ENCODE measurements at places on chromosomes 13 and 19. TPM values are rescaled to one million over a fixed set of nuclear protein-coding genes. Genes with fewer than 3 reads are reported as not detected.

KANK2 gene
- polyA plus RNA-seq: 37.5 TPM

GGACT gene
- polyA plus RNA-seq: 15.6 TPM

ZNF728 gene
- not detected for polyA plus RNA-seq

GRCh38 chr13:84606616-84607015 lies 724.3 kb upstream of the SLITRK1 start:
- H3K4me1 ChIP-seq: no peaks in the 10 kb centered on the region
- no peak for DNase-seq
- H3K36me3 ChIP-seq: no peaks in the 10 kb centered on the region
- H3K27ac ChIP-seq: no peak overlapping the region
- no peaks in the 10 kb centered on the region for H3K27me3 ChIP-seq

GRCh38 chr13:77299587-77299986 lies 27.3 kb downstream of the MYCBP2 start:
- no peak overlapping the region for H3K4me3 ChIP-seq
- DNase-seq: no peak
- H3K4me1 ChIP-seq: no peaks in the 10 kb centered on the region
- no peak overlapping the region for H3K27ac ChIP-seq

DNA sequence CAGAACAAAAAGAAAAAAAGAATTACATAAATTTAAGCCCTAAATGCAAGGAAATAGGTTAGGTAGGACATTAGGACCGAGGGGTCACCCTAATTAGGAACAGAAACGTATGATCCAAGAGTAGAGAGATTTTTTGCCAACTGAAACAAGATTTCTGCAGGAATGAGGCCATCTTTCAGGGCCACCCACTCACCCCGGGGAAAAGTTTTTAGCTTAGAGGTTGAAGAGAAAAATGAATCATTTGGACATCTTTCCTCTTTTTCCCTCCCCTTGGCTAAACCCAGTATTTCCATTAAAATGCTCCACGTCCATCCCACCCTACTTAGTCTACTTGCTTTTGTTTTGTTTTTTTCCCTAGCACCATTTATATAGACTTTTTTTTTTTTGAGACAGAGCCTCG lies 10.6 kb upstream of the PNMA8A start:
- DNase-seq: no peak
- no peaks in the 10 kb centered on the region for H3K27me3 ChIP-seq
- peaks cover 10% of the 10 kb centered on the region for H3K4me1 ChIP-seq
- H3K4me3 ChIP-seq: no peak overlapping the region

DNA sequence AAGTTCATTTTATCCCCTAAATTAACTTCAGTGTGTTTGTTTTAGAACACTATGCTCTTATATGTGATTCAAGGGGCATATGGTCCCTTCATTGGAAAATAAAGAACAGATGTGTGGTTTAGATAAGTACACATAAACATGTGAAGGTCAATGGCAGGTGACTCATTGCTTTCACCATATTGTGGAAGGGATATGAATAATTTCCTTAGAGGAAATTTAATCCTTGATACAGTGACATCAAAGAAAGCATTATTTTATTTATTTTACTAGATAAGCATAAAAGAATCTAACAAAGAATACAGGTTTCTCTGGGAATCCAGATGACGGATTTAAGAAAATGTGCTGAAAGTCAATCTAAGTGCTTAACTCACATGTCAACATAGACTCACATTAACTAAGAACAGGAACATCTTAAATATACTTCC lies 373.5 kb downstream of the KCTD12 start:
- no peak overlapping the region for H3K4me3 ChIP-seq
- H3K4me1 ChIP-seq: no peaks in the 10 kb centered on the region
- H3K36me3 ChIP-seq: no peaks in the 10 kb centered on the region
- no peaks in the 10 kb centered on the region for H3K27me3 ChIP-seq
- no peak overlapping the region for H3K27ac ChIP-seq
